ENCODE measurements at places on chromosomes 6 and 20. TPM values are rescaled to one million over a fixed set of nuclear protein-coding genes. Genes with fewer than 3 reads are reported as not detected.

GRCh38 chr20:58481481-58482021 lies 33.6 kb downstream of the APCDD1L start:
- no peak overlapping the region for H3K4me3 ChIP-seq
- DNase-seq, result no peak
- peaks cover 5% of the 10 kb centered on the region for H3K36me3 ChIP-seq
- H3K4me1 ChIP-seq, result no peaks in the 10 kb centered on the region

SPTLC3 gene
- total RNA-seq, result not detected

GRCh38 chr20:52446421-52447224 lies 255.0 kb upstream of the ZFP64 start:
- peaks cover 3% of the 10 kb centered on the region for H3K27me3 ChIP-seq
- H3K4me1 ChIP-seq, result no peaks in the 10 kb centered on the region
- H3K36me3 ChIP-seq, result no peaks in the 10 kb centered on the region
- H3K4me3 ChIP-seq, result no peak overlapping the region
- no peak overlapping the region for H3K27ac ChIP-seq

RNF182 gene
- total RNA-seq, result 0.15 TPM

TRIM31 gene
- not detected for total RNA-seq

GRCh38 chr20:53177687-53178086 lies 205.5 kb downstream of the TSHZ2 start:
- H3K27me3 ChIP-seq, result peaks cover 4% of the 10 kb centered on the region
- H3K4me3 ChIP-seq, result no peak overlapping the region
- no peak overlapping the region for H3K27ac ChIP-seq
- H3K4me1 ChIP-seq, result no peaks in the 10 kb centered on the region
- DNase-seq, result no peak
- no peaks in the 10 kb centered on the region for H3K36me3 ChIP-seq

DNA sequence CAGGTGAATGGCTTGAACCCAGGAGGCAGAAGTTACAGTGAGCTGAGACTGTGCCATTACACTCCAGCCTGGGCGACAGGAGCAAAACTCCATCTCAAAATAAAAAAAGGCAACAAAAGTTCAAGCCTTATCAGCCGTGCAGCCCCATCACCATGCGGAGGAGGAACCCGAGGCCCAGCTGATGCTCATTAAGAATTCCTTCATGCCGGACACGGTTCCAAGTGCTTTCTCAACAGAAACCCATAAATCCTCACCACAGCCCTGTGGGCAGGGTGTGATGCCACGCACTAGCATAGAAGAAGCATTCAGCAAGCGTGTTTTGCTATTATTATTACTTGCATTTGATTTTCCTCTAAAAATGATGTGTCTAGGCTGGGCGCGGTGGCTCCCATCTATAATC lies 56.3 kb downstream of the PREX1 start:
- H3K36me3 ChIP-seq, result peaks cover 15% of the 10 kb centered on the region
- peaks cover 90% of the 10 kb centered on the region for H3K4me1 ChIP-seq
- no peak overlapping the region for H3K4me3 ChIP-seq
- H3K27ac ChIP-seq, result no peak overlapping the region
- H3K27me3 ChIP-seq, result no peaks in the 10 kb centered on the region

DNA sequence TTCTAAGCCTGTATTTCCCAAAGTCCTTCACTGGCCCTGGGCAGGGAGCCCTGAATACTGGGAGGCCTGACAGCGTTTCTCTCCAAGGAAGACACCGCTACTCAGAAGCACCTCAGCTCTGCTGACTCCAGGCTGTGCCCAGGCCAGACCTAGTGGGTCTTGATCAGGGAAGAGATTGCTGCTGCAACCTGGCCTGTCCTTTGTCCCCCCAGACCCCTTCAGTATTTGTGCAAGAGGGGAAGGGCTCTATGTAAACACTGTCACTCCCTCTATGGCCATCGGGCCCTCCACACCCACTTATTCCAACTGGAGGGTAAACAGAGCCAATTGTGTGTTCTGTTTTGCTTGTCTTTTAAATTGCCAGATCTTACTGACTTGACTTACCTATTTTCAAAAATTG lies 20.6 kb downstream of the PLEKHG1 start:
- H3K36me3 ChIP-seq, result peaks cover 29% of the 10 kb centered on the region
- H3K27me3 ChIP-seq, result no peaks in the 10 kb centered on the region
- DNase-seq, result no peak
- H3K4me3 ChIP-seq, result peak overlapping the region; percentile 56

AAR2 gene
- total RNA-seq, result 27.4 TPM

- no peaks in the 10 kb centered on the region for H3K36me3 ChIP-seq
- H3K4me3 ChIP-seq, result no peak overlapping the region
- no peak for DNase-seq
- no peaks in the 10 kb centered on the region for H3K27me3 ChIP-seq
- H3K4me1 ChIP-seq, result no peaks in the 10 kb centered on the region
- H3K27ac ChIP-seq, result no peak overlapping the region
Observed at GRCh38 chr6:8335896-8336295, 99.4 kb downstream of the SLC35B3 start.

DNA sequence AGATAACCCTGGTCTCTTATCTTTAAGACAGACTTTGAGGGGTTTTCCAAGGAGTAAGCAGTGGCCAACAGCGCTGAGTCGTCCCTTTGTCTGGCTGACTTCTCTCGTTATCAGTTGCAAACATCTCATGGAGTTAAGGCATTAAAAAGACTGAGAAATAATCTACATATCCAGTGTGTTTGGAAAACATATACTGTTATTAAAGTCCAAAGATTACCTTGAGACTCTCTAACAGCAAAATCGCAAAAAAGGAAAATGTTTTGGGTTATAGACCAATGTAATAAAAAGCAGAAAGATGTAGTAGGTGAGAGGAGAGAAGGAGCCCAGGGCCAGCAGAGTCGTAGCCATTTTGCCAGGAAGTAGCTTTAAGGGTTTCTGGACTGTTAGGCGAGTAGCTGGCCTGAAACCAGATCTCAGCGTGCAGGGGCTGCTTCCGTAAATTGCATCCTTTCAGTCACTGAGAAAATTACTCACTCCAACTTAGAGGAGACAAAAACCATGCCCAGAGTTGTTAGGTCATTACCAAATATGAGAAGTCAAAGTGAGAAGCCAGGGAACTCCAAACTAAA lies 24.6 kb downstream of the MYLK4 start:
- no peak overlapping the region for H3K4me3 ChIP-seq
- H3K27me3 ChIP-seq, result peaks cover 5% of the 10 kb centered on the region
- no peaks in the 10 kb centered on the region for H3K36me3 ChIP-seq
- no peak for DNase-seq

POLR1C gene
- 75.6 TPM for total RNA-seq

- H3K4me3 ChIP-seq, result no peak overlapping the region
- peaks cover 20% of the 10 kb centered on the region for H3K36me3 ChIP-seq
- no peaks in the 10 kb centered on the region for H3K27me3 ChIP-seq
- H3K27ac ChIP-seq, result no peak overlapping the region
- no peaks in the 10 kb centered on the region for H3K4me1 ChIP-seq
Observed at GRCh38 chr20:38579219-38579910, 1.6 kb upstream of the ADIG start.

DNA sequence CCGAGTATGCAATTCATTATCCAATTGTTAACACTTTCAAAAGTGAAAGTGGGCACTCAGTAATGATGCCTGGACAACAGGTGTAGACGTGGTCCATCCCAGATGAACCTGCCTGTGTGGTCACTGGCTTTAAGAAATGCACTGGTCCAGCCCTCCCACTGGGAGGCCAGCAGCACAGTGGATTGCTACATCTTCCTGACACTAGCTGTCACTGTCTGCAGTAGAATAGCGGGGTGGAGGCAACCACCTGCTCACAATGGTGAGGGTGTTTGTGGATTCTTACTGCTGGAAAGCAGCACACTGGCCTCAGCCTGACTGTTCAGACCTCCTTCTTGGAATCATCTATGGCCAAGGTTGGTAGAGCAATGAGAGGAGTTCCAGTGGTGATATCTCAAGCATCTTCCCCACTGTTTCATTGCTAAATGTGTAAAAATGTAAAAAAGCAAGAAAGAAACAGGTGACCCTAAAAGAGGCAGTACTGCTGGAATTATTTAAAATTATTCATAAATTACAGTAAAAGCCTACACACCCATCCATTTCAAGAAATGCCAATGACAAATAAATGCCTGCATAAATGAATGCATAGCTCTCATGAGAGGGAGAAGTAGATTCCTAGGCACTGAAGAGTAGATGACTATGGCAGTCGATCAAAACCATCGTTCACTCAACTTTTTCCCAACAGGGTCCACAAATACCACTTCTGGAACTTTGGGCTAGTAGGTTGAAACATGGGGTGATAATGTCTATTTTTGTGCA lies 228.0 kb upstream of the PLN start:
- H3K4me1 ChIP-seq, result no peaks in the 10 kb centered on the region
- H3K27ac ChIP-seq, result no peak overlapping the region

DNA sequence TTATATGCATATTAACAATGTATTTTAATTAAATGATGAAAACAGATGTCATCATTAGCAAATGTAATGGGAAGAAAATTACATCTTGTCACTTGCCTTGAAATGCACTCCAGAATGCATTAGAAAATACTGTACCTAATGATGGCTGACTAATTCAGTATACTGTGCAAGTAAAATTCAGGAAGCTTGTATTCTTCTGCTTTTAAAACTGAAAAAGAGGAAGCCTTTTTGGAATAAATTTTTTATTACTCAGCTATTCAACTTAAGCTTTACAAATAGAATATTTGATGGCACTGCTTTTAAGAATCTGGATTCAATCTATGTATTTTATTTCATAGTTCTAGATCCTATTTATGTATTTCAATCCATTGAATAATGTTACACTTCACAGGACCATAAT lies 195.5 kb downstream of the RIMS1 start:
- H3K4me3 ChIP-seq, result no peak overlapping the region
- no peak overlapping the region for H3K27ac ChIP-seq
- no peaks in the 10 kb centered on the region for H3K36me3 ChIP-seq
- H3K27me3 ChIP-seq, result peaks cover 7% of the 10 kb centered on the region
- no peaks in the 10 kb centered on the region for H3K4me1 ChIP-seq

DNA sequence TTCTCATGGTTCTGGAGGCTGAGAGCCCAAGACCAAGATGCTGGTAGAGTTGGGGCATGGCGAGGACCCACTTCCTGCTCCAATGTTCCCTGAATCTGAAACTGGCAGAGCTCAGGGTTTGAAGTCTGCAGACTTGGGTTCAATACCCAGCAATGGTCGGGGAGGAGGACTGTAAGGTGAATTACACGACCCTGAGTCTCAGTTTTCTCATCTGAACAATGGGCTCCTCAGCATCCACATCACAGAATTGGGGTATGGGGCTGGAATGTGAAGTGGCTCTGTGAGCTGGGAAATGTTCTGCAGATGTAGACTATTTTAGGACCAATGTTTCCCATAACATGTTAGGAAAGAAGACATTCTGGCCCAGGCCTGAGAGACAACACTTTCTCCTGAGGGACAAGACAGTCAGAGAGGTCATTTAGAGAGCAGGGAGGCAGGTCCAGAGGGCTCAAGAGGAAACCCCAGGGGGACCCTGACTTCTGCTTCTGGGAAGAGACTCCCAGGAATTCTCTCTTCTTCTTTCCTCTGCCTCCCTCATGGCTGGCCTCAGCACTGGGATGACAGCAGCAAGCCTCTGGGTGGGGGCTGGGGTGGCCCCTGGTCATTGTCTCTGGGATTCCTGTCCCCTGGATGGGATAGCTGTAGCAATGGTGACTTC lies 141.3 kb upstream of the PMEPA1 start:
- H3K36me3 ChIP-seq, result no peaks in the 10 kb centered on the region
- no peak overlapping the region for H3K4me3 ChIP-seq
- H3K27me3 ChIP-seq, result peaks cover 12% of the 10 kb centered on the region
- H3K27ac ChIP-seq, result no peak overlapping the region

DNA sequence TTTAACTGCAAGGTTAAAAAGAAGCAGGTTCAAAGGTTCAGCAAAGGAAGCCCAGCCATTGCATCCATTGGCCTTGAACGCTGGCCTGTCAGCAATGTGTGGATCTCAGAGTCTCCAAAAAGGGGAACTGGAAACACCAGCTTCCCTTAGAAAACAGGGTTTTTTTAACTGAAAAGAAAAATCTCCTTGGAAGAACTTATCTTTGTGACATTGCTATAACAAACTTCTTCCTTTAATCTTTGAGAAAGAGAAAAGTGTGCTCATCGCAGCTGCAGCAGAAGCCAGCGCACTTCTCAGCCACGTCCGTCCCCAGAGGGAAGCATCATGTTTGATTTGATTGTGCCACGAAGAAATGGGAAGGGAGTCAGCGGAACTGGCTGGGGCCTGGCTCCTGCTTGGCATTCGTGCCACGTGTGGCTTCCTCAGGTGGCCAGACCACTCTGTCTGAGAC lies 215.0 kb downstream of the SYNDIG1 start:
- H3K36me3 ChIP-seq, result no peaks in the 10 kb centered on the region
- no peak for DNase-seq
- no peak overlapping the region for H3K4me3 ChIP-seq
- H3K27me3 ChIP-seq, result no peaks in the 10 kb centered on the region
- H3K4me1 ChIP-seq, result peaks cover 3% of the 10 kb centered on the region

HDGFL1 gene
- total RNA-seq, result not detected

GRCh38 chr6:16436550-16436949 lies 198.2 kb downstream of the GMPR start:
- H3K27me3 ChIP-seq, result no peaks in the 10 kb centered on the region
- no peak for DNase-seq
- no peak overlapping the region for H3K27ac ChIP-seq
- H3K4me1 ChIP-seq, result peaks cover 29% of the 10 kb centered on the region

CD40 gene
- 410 TPM for total RNA-seq

GRCh38 chr20:37956107-37956585 lies 53.2 kb downstream of the VSTM2L start:
- H3K36me3 ChIP-seq, result no peaks in the 10 kb centered on the region
- no peak overlapping the region for H3K27ac ChIP-seq
- H3K4me1 ChIP-seq, result no peaks in the 10 kb centered on the region
- no peak for DNase-seq
- H3K27me3 ChIP-seq, result peaks cover 13% of the 10 kb centered on the region

C6orf132 gene
- total RNA-seq, result not detected

- peaks cover 10% of the 10 kb centered on the region for H3K4me1 ChIP-seq
- no peak overlapping the region for H3K4me3 ChIP-seq
- no peak overlapping the region for H3K27ac ChIP-seq
- no peaks in the 10 kb centered on the region for H3K36me3 ChIP-seq
Observed at GRCh38 chr6:117907601-117908245, 659 bp downstream of the SLC35F1 start.

- no peaks in the 10 kb centered on the region for H3K27me3 ChIP-seq
- DNase-seq, result no peak
- peaks cover 94% of the 10 kb centered on the region for H3K4me1 ChIP-seq
- peaks cover 12% of the 10 kb centered on the region for H3K36me3 ChIP-seq
- no peak overlapping the region for H3K27ac ChIP-seq
Observed at GRCh38 chr6:156864557-156864956, 87.4 kb downstream of the ARID1B start.

All from activated B cell treated with CpG ODN at 0.5 μM for 24 hours (primary cell).